ENCODE measurements at places on chromosomes 3 and 15. TPM values are rescaled to one million over a fixed set of nuclear protein-coding genes. Genes with fewer than 3 reads are reported as not detected.

MYZAP gene
- total RNA-seq: 0.18 TPM

MUC20 gene
- total RNA-seq: 0.74 TPM

AZI2 gene
- 193 TPM for total RNA-seq

COL8A1 gene
- total RNA-seq: 185 TPM

NDN gene
- total RNA-seq: 41.5 TPM

RTP1 gene
- not detected for total RNA-seq

Data from smooth muscle cell of bladder (primary cell).